ENCODE measurements at places on chromosomes 3 and 15.

GRCh38 chr3:120572027-120572426, 24.1 kb upstream of the NDUFB4 start:
- no peak for DNase-seq

- no peak for DNase-seq
Measured at GRCh38 chr15:31235311-31236183, 91.1 kb upstream of the KLF13 start.

- DNase-seq, result no peak
Measured at GRCh38 chr3:154229217-154229590, 95.1 kb downstream of the DHX36 start.

GRCh38 chr3:15305359-15305844, 27.0 kb downstream of the SH3BP5 start:
- DNase-seq, result peak; percentile 42

GRCh38 chr3:195286115-195286872, 15.3 kb upstream of the XXYLT1 start:
- no peak for DNase-seq
